CD4-positive, alpha-beta T cell treated with Interleukin-6 for 4 hours (primary cell): ENCODE measurements at places on chromosomes 3 and 15.
A peak's percentile ranks its signal among the peaks of the same experiment; 100 is the strongest.

DNA sequence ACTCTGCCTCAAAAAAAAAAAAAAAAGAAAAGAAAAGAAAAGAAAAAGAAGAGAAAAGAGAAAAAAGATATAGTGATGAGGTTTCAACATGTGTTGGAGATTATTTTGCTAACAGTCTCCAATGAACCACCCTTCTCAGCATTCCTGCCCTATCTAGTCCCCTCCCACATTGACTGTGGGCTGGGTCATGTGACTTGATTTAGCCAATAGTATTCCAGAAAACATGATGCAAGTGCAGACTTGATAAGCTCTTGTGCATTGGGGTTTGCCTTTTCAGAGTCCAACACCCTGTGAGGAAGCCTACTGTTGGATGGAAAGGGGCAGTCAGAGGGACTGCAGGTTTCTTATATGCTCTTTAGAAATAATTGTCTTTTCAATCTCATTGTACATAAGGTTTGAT lies 37.8 kb upstream of the MED12L start:
- no peak for DNase-seq

- DNase-seq: no peak
Measured at GRCh38 chr3:107218864-107219269, 158.4 kb upstream of the CCDC54 start.

DNA sequence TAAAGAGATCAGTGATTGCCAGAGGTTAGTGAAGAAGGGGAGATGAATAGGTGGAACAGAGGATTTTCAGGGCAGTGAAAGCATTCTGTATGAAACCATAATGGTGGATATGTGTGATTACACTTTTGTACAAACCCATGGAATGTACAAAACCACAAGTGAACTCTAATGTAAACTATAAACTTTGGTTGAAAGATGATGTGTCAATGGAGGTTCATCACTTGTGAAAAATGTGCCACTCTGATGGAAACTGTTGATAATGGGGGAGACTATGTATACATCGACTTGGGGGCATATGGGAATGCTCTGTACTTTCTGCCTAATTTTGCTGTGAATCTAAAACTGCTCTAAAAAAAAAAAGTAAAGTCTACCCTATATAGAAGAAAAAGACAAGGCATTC lies 68.7 kb upstream of the ARHGEF3 start:
- no peak for DNase-seq

GRCh38 chr3:20121088-20121487 lies 64.9 kb downstream of the SGO1 start:
- no peak for DNase-seq

GRCh38 chr15:100248236-100248635 lies 93.5 kb downstream of the ADAMTS17 start:
- DNase-seq: no peak

- no peak for DNase-seq
Measured at GRCh38 chr3:81936817-81937216, 175.4 kb upstream of the GBE1 start.

DNA sequence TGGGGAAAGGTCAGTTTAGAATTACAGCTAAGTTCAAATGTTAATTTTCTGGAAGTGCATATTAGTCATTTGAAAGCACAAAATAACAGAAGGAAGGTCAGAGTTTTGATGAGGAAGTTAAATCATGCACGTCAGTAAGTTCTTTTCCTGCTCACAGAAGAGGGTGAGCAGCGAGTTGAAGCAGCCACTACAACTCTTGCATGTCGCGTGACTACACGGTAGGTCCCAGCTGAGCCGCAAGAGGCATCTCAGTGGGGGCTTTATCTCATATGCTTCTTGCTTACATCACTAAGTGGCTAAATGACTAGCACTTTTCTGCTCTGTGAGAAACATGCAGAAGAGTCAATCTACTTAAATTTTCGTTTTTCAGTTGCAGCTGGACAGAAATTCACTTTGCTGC lies 21.3 kb upstream of the SEC62 start:
- DNase-seq: peak; percentile 40

DNA sequence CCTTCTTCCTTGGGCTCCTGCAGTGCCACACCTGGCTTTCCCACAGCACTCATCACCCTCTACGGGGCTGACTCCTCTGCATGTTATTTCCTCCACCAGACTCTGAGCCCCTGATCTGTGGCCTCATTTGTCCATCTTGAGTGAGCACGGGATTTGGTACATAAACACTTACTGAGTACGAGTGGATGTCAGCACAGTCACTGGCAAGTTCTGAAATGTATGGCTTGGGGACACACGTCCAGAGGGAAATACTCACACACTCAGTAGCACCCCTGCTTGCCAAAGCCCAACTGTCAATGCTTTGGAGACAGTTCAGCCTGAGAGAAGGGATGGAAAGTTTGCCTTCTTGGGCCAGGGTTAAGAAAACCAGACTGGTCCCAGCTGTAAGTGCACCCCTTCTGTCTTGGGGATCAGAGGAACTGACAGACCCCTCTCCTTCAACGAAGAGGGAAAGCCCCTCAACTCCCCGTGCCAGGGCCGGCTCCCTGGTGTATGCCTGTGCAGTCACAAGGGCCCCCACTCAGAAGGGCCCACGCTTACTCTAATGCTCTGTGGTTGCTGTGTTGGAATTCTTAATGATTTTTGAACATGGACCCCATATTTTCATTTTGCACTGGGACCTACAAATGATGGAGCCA lies 71.9 kb downstream of the UMPS start:
- no peak for DNase-seq

- DNase-seq: no peak
Measured at GRCh38 chr3:58565621-58566397, 11.4 kb downstream of the FAM107A start.

GRCh38 chr15:87578776-87579175 lies 677.8 kb downstream of the NTRK3 start:
- DNase-seq: no peak

- DNase-seq: no peak
Measured at GRCh38 chr3:140910860-140911259, 30.8 kb upstream of the SLC25A36 start.
